ENCODE measurements at places on chromosomes 13 and 19.

DNA sequence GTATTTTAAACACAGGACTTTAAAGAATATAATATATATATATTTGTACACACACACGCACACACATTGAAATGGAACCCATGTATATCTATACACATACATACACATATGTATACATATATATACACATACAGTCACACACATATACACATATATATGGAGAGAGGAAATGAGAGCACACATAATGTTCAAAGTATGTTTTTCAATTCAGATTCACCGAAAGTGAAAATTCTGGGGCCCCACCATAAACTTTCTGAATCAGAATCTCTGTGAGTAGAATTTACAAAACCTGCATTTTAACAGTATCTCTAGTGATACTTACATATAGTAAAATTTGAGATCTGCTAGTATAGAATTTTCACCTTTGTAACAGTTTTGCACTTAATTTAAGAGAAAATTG is 60.4 kb upstream of the OBI1 start:
- DNase-seq = no peak

DNA sequence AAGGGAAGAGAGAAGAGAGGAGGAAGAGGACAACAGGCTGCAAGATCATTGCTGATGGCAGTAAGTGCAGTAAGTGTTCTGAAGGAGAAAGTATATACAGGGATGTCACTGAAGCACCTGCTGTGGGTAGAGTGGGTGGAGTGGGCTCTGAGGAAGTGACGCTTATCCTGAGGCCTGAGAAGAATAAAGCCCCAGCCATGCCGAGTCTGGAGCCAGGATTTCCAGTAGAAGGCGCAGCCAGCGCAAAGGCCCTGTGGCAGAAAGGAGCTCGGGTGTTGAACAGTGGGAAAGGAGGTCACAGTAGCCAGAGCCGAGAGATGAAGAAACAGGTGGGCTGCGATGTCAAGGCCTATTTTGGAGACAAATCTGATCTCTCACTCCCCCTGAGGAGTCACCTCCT is 31.8 kb upstream of the ADGRE5 start:
- no peak for DNase-seq

- no peak for DNase-seq
These were observed 4.9 kb upstream of the RGCC start for GRCh38 chr13:41452462-41452861.

GRCh38 chr13:73696271-73696670 is 437.9 kb downstream of the KLF12 start:
- DNase-seq = no peak

DNA sequence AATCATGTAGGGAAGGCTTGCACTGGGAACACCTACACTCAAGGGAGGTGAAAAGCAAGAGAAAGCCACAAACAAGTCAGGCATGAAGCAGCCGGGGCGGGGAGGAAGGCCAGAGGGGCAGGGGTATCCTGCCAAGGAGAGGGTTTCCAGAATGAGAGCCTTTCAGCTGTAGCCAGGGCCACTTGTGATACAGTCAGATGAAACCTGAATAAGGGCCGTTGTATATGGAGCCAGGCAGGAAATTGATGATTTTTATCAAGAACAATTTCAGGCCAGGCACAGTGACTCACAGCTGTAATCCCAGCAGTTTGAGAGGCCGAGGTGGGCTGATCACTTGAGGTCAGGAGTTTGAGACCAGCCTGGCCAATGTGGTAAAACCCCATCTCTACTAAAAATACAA is 4.4 kb downstream of the TRPM4 start:
- DNase-seq = peak; percentile 26

- peak; percentile 14 for DNase-seq
These were observed 26.9 kb downstream of the CDK8 start for GRCh38 chr13:26280822-26281221.

GRCh38 chr19:33756177-33756576 is 40.5 kb upstream of the KCTD15 start:
- DNase-seq = no peak

DNA sequence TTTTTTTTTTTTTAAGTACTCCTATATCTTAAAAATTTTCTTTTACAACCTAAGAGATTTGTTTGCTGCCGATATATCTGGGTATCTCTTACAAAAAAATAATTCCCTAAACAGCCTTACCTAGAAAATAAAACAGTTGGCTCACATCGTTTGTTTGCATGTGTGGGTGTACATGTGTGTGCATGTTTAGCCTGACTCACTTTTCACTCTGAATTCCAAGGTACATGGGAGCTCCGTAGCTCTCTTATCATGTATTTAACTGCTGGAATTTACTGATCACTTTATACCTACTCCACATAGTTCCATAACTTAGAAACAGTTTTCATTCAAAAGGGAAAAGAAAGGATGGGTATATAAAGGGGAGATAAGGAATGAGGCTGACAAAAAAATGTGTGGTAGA is 616.5 kb downstream of the GPC6 start:
- DNase-seq = no peak

- DNase-seq = peak; percentile 41
These were observed 308.3 kb downstream of the DNAJC15 start for GRCh38 chr13:43331672-43332071.
